SK-MEL-5 (cell line): ENCODE measurements at places on chromosomes 12 and 14. TPM values are rescaled to one million over a fixed set of nuclear protein-coding genes. Genes with fewer than 3 reads are reported as not detected.

The KRT77 gene
- not detected in 2 replicates for total RNA-seq

The SIX1 gene
- 2.3 and 3.3 TPM in 2 replicates for total RNA-seq

The CCDC38 gene
- 0.16 TPM in 1 of 2 replicates, not detected in the other for total RNA-seq

The SLC16A7 gene
- 23.7 and 24.4 TPM in 2 replicates for total RNA-seq

The TTC9 gene
- 0.05 and 0.08 TPM in 2 replicates for total RNA-seq

The PTPN21 gene
- total RNA-seq, result 2.4 and 2.7 TPM in 2 replicates
